ENCODE measurements at places on chromosomes 3 and 15. TPM values are rescaled to one million over a fixed set of nuclear protein-coding genes. Genes with fewer than 3 reads are reported as not detected.

OXSM gene
- 12.5 TPM for total RNA-seq

GPR156 gene
- total RNA-seq: 0.41 TPM

GOLGA8N gene
- total RNA-seq: 0.69 TPM

DNA sequence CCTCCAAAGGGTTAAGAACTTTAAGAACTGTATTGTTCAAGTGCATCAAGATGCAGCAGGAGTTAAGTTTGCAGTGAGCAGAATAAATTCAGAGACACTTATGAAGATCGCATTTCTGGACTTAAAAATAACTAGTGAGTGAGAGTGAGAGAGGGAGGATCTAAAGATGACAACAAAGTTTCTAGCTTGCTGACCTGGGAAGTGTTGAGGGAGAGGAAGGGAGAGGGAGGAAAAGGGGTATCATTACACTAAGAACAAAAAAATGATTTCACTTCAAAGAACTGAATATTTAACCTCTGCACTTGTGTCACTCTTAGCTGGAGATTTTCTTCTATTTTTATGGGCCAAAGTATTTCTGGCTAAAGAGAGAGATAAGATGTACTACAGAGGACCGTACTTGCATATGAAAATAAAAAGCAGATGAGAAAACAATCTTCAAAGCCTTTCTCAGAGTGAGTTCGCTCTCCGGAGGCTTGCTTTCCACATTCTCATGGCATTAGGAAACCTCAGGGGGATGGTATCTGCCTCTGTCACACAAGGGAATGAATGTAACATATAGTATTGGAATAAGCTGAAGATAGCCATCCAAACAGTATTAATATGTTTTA is 91.4 kb upstream of the TJP1 start:
- no peak for DNase-seq
- H3K36me3 ChIP-seq: no peaks in the 10 kb centered on the region
- H3K27me3 ChIP-seq: peaks cover 5% of the 10 kb centered on the region
- no peak overlapping the region for H3K27ac ChIP-seq

DNA sequence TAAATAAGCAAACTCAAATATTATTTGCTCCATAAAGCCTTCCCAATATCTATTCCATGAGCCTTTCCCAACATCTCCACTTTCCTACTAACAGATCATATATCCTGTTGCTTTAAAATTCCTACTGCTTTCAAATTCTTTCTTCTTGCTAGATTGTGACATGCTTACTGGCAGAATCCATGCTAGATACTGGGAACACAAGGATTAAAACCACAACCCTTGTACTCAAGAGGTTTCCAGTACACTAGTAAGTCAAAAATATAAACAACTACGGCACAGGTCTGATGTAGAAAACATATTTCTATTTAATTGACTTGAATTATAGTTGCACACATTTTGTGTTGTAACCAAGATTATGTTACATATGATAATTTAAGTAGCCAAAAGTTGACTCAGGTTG is 275.0 kb downstream of the ZBTB20 start:
- H3K4me1 ChIP-seq: no peaks in the 10 kb centered on the region
- H3K27ac ChIP-seq: no peak overlapping the region
- H3K36me3 ChIP-seq: no peaks in the 10 kb centered on the region
- no peak overlapping the region for H3K4me3 ChIP-seq
- H3K27me3 ChIP-seq: no peaks in the 10 kb centered on the region
- DNase-seq: no peak

- no peak overlapping the region for H3K27ac ChIP-seq
- H3K27me3 ChIP-seq: no peaks in the 10 kb centered on the region
- no peaks in the 10 kb centered on the region for H3K36me3 ChIP-seq
- DNase-seq: no peak
Measured at GRCh38 chr15:31839388-31839787, 190.9 kb upstream of the CHRNA7 start.
